CD4-positive, alpha-beta T cell treated with Interleukin-4 for 4 hours (primary cell): ENCODE measurements at places on chromosomes 16 and 17.

DNA sequence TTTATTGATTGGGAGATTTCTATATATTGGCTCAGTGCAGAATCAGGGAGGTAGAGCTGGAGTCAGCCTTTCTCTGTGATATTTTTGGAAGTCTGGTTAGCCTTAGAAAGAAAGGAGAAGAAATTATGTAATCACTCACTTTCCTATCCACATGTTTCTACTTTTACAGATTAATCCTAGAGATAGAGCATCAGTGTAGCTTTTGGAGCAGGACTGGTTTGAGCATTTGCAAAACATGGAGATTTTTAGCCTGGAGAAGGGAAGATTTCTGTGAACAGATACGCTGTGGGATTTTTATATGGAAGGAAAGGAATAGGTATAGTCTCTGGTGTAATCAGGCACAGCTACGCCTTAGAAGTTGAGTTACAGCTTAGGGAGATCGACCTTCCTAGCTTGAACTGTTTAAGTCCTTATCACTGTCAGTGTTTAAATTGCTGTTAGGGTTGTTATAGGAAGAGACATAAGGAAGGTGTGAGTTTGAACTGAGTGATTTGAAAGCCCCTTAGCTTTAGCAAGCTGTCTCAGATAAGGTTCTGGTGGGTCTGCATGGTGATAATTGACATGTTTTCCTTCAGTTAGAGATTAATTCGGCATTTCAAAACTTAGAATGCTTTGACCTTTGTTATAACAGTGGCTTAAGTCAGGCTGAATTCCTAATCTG, 20.5 kb downstream of the METTL9 start:
- no peak for DNase-seq

GRCh38 chr16:77758046-77758445, 30.3 kb upstream of the VAT1L start:
- no peak for DNase-seq

- DNase-seq, result no peak
These were observed 855 bp downstream of the TMEM204 start for GRCh38 chr16:1534021-1535020.

- DNase-seq, result peak; percentile 83
These were observed at the start of gene E2F4 for GRCh38 chr16:67191995-67192681. TSS of gene E2F4 (plus strand) at chr16:67192155. CDS start at chr16:67192228, 73 bp downstream.

DNA sequence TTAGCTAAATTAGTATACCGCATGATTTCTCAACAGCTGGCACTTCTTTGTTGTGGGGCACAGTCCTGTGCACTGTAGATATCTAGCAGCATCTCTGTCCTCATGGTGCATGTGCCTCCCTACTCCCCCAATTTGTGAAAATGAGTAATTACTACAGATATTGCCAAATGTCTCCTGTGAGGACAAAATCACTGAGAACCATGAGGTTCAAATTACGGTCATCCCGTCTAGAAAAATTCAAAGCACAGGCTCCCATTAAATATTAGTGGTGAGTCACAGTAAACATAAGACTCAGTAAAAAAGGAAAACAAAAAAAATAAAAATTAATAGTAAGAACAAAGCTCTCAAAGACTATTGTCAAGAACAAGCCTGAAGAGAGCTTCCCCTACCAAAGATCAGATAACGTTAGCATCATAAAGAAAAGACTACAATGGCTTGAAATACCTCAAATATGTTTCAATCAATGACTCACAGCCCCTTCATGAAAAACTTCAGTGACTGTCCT, 57.8 kb downstream of the STH start:
- no peak for DNase-seq

GRCh38 chr17:5331506-5331905, 49.4 kb downstream of the RABEP1 start:
- no peak for DNase-seq

DNA sequence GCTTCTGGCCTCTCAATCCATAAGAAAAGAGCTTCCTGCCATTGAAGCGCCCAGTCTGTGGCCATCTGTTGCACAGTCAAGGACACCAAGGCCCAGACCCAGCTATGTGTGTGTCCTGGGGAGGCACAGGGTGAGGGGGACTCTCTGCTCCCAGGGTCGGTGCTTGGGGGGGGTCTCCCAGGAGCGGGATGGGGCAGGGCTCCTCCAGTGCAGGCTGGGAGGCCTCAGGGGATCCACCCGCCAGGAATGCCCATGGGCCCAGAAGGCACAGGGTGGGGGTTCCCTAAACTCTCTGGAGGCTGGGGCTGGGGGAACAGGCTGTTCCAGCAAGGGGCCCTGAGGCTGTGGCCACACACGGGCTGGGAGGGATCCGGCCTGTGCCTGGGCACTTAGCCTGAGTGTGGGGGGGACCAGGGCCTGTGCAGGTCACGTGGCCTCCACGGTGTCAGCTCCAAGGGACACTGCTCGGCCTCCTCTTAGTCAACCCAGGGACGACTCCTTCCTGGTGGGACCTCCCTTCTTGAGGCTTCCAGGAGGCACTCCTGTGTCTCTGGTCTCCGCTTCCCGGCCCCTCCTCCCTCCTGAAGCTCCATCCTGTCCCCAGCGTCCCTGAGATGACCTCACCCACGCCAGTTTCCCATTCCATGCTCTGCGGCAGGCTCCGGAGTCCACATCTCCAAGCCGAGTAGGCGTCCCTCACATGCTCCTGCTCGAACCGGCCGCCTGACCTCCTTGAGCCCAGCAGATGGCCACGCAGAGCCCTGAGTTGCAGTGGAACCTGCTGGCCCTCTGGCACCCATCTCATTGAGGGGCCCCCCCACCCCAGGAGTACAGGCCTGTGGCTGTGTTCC, 23.1 kb upstream of the BAHCC1 start:
- DNase-seq, result no peak

DNA sequence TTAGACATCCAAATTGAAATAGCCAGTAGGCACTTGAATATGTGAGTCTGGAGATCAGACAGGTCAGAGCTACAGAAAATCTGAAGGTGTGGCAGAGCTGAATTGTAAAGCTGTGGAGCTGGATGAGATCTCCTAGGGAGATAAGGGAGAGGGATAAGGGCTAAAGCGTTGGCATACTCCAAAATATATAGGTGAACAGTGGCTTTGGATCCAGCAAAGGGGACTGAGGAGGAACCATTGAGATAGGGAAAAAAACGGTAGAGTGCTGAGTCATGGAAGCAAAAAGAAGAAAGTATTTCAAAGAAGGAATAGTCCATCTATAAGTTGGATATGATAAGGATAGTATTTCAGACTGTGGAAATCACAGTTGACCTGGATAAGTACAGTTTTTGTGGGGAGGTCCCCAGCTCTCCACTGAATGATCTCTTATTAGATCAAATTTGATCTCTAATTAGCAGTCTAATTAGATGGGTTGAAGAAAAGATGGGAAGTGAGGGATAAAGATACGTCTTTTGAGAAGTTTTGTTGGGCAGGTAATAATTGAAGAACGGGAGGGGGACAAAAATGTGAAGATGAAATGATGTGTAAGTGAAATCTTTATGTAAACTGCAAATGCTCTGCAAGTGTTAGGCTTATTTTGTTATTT, 587 bp upstream of the DBF4B start:
- DNase-seq, result no peak

DNA sequence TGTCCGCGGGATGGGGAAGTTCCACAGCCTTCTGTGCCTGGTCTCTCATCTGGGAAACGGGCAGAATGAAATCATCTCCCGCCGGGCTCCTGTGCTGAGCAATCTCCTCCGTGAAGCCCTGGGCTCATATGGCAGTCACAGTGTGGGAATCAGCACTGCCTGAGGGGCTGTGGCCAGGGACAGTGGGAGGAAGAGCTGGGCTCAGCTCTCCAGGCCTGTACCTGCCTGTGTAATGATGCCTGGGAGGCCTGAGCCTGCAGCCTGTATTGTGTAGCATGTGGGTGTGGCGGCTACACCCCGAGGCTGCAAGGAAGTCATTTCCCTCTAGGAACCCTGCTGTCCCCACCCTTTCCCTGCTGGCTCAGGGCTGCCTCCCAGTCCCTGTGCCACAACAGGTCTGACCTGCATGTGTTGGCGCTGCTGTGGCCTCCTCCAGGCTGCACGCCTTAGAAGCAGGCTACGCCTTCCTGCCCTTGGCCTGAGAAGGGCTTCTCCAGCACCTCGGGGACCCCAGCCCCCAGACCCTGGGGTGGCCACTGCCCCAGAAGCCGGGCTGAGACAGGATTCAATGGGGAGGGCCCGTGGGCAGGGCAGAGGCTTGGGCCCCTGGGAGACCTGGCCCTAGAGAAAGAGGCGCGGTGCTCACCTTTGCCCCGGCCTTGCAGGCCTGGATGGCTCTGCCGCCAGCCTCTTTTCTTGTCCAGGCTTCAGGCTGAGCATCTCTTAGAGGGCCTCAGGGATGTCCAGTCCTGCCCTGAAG, 2.1 kb downstream of the ITGB4 start:
- DNase-seq, result no peak

DNA sequence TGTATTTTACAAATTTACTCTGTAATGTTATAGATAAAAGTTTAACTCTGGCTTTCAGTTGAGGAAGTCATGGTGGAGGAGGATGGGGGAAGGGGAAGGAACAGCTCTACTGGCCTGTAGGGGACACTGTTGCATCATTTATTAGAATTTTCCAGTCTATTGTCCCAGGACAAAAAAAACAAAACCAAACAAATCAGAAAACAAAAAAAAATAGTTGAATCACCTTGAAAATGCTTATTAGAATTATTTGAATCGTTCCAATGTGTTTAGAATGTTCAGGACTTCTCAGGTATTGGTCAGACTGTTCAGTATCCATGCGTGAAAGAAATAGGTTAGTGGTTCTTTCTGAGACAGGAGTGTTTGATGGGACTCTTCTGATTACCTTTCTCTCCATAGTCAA, 242.0 kb downstream of the FTO start:
- DNase-seq, result no peak

- DNase-seq, result no peak
These were observed 113.8 kb downstream of the SOCS1 start for GRCh38 chr16:11142261-11142630.

GRCh38 chr17:7794075-7794663, 39.8 kb upstream of the KDM6B start:
- DNase-seq, result no peak

DNA sequence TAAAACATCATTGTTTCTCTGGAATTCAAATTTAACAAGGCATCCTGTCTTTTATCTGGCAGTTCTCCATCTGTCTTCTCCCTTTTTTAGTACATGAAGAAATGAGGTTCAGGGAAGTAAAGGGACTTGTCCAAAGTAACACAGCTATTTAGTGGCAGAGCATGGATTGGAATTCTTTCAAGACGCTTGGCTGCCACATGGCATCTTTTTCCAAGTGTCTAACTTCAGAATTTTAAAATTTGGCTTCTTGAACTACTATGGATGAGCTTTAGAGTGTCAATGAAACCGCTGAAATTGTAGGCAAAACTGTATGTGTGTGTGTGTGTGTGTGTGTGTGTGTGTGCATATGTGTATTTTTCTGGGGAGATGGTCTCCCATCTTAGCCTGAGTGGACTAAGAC, 5.2 kb upstream of the TMIGD1 start:
- no peak for DNase-seq

GRCh38 chr17:71558901-71559300, 561.9 kb upstream of the SOX9 start:
- no peak for DNase-seq

DNA sequence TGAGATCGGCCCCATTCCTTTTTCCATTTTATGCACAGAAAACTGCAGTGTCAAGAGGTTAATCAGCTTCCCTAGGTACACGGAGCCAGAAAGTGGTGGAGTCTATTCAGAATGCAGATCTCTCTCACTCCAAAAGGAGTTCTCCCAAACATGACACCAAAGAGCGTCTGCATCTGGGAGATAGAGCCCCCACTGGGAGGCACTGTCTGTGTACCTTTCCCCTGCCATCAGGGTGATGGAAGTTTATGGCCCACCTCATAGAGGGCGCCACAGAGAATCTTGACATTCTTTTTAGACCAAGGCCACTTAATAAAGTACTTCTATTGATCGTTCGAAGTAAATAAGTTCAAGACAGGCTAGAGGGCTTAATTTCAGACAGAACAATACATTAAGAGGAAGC, 493.7 kb upstream of the ERCC4 start:
- no peak for DNase-seq

- DNase-seq, result no peak
These were observed 273.5 kb upstream of the IRX5 start for GRCh38 chr16:54657058-54657708.

DNA sequence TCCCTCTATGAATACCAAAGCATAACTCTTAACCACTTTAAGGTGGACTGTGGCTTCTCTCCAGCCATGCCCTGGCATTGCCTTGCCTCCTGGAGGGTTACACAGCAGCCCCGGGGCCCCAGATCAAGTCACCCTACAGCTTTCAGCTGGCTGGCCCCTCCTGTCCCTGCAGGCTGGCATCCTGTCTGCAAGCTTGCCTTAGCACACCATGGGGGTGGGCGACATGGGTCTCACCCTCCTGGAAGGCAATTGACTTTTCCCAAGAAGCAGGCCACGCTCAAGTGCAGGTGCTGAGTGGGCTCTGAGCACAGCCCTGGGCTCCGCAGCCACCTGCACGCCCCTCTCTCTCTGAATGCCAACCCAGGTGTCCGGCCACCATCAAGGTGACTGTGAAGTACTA, 25.8 kb upstream of the AKTIP start:
- DNase-seq, result no peak

GRCh38 chr17:81481073-81481799, 31.4 kb downstream of the ACTG1 start:
- DNase-seq, result peak; percentile 44

DNA sequence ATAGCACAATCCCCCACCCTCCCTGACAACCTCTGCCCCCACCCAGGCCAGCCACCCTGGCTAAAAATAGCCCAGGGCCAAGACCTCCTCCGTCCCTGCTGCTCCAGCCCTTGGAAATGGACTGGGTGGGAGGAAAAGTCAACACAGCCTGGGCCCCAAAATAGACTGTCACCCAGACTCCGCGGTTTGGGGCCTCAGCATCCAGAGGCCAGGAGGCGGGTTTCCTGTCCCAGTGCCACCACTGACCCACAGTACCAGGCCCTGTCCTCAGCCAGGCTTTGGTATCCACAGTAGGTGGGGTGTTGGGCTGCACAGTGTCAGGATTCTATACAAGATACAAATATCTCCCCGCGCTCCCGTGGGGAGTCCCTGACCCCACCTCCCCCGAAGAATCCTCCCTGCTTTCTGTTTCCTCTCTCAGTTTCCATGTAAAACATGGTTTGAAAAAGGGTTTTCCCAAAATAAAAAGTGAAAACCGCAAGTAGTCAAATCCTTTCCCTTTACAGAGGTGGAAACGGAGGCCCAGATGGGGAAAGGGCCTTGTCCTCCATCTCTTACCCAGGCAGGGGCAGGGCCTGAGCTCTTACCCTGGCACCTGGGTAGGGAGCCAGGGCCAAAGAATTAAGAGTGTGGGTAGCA, 20.1 kb downstream of the CPNE2 start:
- no peak for DNase-seq
